Placental pericyte (primary cell): ENCODE measurements at places on chromosomes 12 and 14. TPM values are rescaled to one million over a fixed set of nuclear protein-coding genes. Genes with fewer than 3 reads are reported as not detected.

MYL2 gene
- total RNA-seq, result not detected in 2 replicates

OTX2 gene
- not detected in 2 replicates for total RNA-seq

FAM177A1 gene
- 34.6 and 38.7 TPM in 2 replicates for total RNA-seq

SYNDIG1L gene
- not detected in 2 replicates for total RNA-seq

MSRB3 gene
- 28.9 and 75.3 TPM in 2 replicates for total RNA-seq

MAP1LC3B2 gene
- 0.86 and 2.0 TPM in 2 replicates for total RNA-seq

HSPB8 gene
- 9.6 and 13.7 TPM in 2 replicates for total RNA-seq

RD3L gene
- total RNA-seq, result not detected in 2 replicates

KCNK13 gene
- under 0.01 TPM in 1 of 2 replicates, not detected in the other for total RNA-seq

SCFD1 gene
- 122 and 124 TPM in 2 replicates for total RNA-seq

SLC39A5 gene
- total RNA-seq, result not detected in 2 replicates

LRRC43 gene
- total RNA-seq, result 1.8 and 1.9 TPM in 2 replicates

SLC8A3 gene
- under 0.01 and 0.29 TPM in 2 replicates for total RNA-seq

LHX5 gene
- not detected in 2 replicates for total RNA-seq

SYCP3 gene
- under 0.01 TPM in 2 replicates for total RNA-seq

SMIM41 gene
- 1.0 and 1.1 TPM in 2 replicates for total RNA-seq

HEBP1 gene
- total RNA-seq, result 8.9 and 27.4 TPM in 2 replicates

INSM2 gene
- total RNA-seq, result not detected in 2 replicates

SLC6A15 gene
- total RNA-seq, result 1.3 and 10.2 TPM in 2 replicates

GYS2 gene
- total RNA-seq, result not detected in 2 replicates

IRAK4 gene
- 15.3 and 24.8 TPM in 2 replicates for total RNA-seq

KRT73 gene
- not detected in 2 replicates for total RNA-seq
